ENCODE measurements at places on chromosomes 5 and 9.

GRCh38 chr5:93018461-93018860 lies 562.6 kb downstream of the NR2F1-AS1 start:
- no peak for DNase-seq

DNA sequence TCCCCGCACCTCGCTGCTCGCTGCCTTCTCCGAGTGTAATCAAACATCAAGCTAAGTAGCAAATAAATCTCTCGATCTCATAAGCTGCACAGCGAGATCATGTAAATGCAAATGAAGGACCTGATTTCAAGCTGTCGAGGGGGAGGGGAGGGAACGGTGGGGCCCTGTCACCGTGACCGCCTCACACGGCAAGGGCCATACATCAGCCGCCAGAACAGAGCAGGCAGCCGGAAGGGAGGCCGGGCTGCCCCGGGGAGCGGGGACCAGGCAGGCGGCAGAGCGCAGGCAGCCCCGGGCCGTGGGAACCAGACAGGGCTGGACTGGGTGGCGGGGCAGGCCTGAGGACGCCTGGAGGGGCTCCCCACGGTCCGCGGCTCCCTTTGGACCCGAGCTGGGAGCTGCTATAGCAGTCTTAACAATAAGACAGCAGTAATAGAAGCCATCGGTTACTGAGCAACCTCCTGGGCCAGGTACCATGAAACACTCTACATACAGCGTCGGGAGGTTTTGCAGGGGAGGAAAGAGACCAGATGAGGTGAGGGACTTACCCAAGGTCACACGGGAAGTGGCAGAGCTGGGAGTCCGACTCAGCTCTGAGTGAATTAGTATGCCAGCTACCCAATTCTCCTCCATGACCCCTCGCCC lies 76.8 kb downstream of the CFAP77 start:
- DNase-seq = no peak

DNA sequence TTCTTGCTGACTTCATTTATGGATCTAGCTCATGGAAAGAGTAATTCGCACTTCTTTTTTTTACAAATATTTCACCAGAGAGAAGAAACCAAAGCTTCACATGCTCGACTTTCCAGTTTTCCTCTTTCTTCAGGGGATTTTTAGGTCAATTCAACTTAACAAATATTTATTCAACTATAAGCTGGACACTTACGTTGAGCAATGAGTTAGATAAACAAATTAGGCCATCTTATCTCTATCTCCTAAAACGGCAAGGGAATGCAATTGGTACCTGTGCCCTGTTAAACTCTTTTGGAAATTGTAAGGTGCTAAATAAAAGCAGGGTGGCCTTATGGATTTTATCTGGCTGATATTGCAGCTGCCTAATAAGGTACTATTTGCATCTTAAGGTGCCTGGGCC lies 145.1 kb upstream of the RAI14 start:
- no peak for DNase-seq

GRCh38 chr9:83536332-83536731 lies 1.9 kb downstream of the FRMD3 start:
- DNase-seq = no peak

- peak; percentile 49 for DNase-seq
Measured at GRCh38 chr5:139847790-139848507, 52.3 kb downstream of the PSD2 start.

DNA sequence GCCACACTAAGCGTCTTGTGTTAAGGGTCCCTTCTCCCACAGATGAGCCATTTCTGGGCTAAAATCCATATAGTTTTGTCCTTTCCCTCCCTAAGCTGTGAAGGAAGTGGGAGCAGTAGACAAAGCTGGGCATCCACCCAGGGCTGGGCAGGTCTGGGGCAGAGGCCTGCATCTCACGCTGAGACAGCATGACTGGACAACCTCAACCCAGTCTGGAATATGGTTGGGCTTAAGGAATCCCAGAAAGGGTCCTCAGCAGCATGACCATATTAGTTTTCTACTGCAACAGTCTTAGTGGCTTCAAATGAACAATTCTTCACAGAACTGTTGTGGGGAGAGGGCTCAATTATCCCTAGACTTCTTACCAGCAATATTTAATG lies 173.8 kb downstream of the AUH start:
- DNase-seq = no peak

DNA sequence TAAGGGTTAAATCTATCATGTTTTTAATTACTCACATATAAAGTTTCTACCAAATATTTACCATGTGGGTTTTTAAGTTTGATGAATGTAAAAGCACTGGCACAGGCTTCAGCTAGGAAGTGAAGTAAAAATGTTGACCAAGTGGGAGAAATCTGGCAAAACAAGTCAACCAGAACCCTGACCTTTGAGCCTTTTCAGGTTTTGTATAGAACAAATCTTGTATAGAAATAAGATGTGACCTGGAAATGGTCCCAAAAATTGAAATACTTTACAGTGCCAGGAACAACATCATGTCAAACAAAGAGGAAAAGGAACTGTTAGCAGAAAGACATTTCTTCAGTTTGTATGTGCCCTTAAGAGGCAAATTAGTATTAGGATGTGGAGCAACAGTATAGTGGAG lies 137.6 kb downstream of the CCDC192 start:
- no peak for DNase-seq

DNA sequence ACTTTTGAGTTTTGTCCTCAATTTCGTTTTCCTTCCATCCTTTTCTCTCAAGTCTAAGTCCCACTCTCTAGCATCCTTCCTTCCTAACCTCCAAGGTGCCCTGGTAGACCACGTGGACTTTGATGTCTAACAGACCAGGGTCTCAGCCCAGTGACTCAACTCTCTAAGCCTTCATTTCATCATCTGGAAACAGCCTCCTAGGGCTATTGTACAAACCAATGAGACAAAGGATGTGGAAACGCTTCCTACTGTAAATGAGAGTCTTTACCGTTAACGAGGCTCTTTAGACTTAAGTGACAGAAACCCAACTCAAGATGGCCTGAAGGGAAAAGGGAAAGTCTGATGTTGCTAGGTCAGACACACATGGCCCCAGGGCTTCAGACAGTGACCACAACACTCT lies 49.2 kb upstream of the CPLX2 start:
- DNase-seq = no peak

- DNase-seq = no peak
Measured at GRCh38 chr9:6598249-6598725, 47.2 kb downstream of the GLDC start.

DNA sequence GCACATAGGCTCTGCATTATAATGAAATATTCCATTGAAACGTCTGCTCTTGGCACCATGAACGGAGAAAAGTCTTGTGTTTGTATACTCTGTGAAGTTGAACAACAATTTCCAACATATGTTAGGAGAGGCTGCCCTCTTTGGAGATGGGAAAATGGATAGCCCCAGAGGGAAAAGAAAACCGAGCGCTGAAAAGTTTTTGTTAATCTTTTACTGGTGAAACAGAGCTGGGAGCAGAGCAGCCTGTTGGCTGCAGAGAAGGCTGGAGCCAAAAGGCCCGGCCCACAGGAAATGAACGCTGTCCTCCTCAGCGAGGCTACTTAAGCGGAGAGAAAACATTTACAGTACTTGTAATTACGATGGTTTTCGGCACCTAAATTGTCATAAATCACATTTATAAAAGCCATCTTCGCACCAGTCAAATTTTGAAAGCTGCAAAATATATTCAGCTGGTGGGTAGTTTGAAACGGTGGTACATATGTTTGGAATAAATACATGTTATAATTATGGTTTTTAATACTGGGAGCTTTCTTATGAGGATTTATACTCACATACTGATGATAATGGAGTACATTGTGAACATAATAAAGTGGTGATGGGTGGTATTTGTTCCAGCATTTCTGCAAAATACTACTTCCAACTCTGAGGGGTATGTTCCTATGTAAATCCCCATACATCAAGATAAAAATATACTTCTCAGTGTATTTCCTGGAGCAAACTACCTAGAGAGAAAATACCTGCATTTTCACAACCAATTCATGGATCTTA lies 129.6 kb upstream of the CNTLN start:
- DNase-seq = no peak

- no peak for DNase-seq
Measured at GRCh38 chr5:79685627-79686026, 4.0 kb upstream of the CMYA5 start.

GRCh38 chr5:2901096-2901495 lies 149.6 kb upstream of the IRX2 start:
- DNase-seq = no peak

DNA sequence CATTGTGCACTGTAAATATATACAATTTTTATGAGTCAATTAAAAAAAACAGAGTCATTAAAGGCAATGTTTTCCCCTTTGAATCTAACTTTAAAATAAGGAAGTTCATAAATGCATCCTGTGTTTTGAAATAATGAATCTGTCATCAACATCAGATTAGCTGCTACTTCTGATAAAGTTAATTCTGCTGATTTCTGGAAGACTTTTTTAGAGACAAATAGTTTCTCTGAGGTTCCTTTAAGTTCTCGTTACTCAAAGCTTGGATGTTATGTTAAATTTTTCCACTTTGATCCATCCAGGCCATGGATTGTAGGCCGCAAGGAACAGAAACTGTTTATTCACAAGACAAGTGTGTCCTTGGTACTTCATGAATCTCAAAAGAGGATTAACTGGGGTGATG lies 115.5 kb downstream of the CARTPT start:
- DNase-seq = no peak

GRCh38 chr5:95219411-95219810 lies 65.5 kb downstream of the MCTP1 start:
- no peak for DNase-seq

GRCh38 chr9:102534031-102534430 lies 461.1 kb upstream of the CYLC2 start:
- DNase-seq = no peak

DNA sequence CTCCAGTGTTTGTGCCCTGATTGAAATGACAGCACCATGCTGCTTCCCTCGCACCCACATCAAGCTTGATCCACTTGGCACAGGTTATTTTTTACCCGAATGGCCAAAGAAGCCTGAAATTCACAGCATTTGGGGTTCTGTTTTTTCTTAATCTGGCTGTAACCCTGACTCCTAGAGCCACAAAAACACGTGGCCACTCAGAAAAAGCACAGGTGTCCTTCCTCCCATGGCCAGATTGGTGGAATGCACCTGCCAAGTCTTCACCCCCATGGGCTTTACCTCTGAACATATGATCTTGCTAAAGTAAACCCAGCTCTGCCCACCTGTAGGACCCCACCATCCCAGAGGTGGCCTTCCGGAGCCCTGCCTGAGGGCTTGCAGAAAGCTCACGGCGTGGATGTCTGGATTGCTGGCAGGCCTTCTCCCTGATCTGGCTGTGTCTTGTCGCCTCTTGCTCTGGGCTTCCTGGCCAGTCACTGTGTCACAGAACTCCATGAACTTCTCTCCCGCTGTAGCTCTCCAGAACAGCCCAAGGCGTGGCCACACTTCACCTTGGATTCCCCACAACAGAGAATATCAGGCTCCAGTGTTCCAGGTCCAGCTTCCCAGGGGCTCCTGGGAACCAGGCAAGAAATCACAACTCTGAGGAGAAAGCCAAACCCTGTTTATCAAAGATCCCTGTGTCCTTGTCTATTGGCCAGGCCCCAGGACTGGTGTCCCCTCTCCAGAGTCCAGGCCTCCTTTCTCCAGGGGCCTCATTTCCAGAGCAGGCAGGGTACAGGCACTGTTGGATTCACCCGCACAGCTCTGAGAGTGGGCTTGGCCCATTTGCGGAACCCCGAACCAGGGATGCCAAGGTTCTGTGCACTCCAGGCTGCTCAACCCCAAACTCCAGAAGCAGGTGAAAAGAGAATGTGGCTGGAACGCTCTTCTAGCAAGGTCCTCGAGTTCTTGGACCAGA lies 272.5 kb downstream of the SYK start:
- DNase-seq = no peak

GRCh38 chr5:135102716-135103574 lies 68.9 kb upstream of the PITX1 start:
- no peak for DNase-seq

- no peak for DNase-seq
Measured at GRCh38 chr5:66849803-66850202, 253.6 kb downstream of the MAST4 start.

- DNase-seq = no peak
Measured at GRCh38 chr5:132495667-132496190, 5.2 kb upstream of the IRF1 start.

- no peak for DNase-seq
Measured at GRCh38 chr5:143334903-143335302, 68.6 kb downstream of the NR3C1 start.

- no peak for DNase-seq
Measured at GRCh38 chr5:150158170-150158949, 2.7 kb upstream of the PDGFRB start.

DNA sequence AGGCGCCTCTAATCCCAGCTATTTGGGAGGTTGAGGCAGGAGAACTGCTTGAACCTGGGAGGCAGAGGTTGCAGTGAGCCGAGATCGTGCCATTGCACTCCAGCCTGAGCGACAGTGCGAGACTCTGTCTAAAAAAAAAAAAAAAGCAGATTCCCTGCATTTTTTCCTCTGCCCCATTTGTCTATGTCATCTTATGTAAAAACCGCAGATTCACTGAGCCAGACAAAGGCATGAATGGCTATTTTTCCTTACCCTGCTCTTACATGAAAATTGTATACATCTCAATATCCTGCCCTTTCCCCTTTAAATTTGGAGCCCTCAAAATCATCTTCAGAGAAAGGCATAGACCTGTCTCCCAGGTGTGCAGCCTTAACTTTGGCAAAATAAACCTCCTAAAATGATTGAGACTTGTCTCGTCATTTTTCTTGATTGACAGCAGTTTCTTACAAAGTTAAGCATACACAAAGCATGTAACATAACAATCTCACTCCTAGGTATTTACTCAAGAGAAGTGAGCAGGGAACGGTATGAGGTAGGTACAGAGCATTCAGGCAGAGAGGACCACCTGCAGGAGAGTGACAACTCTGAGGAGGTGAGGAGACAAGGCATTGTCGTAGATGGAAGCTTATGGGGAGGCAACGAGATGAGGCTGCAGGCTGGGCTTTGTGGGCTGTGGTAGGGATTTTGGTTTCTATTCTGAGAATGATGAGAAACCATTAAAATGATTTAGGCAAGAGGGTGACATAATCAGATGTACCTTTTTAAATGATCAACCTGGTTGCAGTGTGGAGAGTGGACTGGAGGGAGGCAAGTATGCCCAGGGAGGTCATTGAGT lies 65.7 kb upstream of the IL6ST start:
- no peak for DNase-seq

GRCh38 chr9:107283623-107284616 lies 841 bp downstream of the RAD23B start:
- DNase-seq = peak; percentile 36
